ENCODE measurements at places on chromosomes 12 and 14.

- DNase-seq: peak; percentile 74
Measured at GRCh38 chr12:1346126-1346525, 248.3 kb downstream of the FBXL14 start.

DNA sequence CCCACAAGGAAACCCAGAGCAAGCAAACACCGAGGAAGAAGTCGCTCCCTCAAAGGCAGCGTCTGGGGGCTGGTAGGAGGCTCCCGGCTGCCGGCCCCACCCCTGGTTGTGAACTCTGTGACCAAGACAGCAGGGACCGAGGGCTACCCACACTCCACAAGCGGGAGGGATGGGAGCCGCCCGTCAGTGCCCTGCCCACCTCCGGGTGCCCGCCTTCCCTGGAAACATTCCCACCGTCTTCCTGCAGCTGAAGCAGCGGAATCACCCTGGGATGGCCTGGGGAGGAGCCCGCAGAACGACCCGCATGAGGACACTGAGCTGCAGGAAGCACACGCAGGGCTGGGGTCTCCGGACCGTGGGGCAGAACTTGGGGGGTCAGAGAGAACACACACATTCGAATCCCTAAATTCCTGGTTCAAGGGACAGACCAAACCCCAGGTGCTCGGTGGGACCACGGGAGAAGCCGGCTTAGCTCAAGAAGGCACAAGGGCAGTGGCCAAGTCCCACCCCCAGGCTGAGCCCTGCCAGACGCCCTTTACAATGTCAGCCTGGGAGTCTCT is 33.5 kb upstream of the C14orf180 start:
- no peak for DNase-seq

DNA sequence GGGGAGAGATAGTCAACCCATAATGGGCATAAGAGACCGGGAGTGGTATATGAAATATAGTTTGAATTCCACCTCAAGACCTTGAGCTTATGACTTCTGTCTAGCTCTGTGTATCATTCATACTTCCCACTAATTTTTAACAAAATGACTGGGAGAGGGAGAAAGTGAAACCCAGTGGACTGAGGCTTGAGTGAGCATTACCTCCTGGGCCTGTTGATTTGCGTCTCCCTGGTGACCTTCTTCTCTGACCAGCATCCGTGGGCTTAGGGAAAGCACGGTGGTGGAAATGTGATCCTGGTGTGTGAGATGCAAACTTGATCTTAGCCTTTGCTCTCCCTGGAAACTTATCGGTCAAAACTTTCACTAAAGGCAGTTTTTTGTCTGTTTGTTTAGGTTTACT is 207.9 kb upstream of the BCL2L14 start:
- DNase-seq: peak; percentile 76

DNA sequence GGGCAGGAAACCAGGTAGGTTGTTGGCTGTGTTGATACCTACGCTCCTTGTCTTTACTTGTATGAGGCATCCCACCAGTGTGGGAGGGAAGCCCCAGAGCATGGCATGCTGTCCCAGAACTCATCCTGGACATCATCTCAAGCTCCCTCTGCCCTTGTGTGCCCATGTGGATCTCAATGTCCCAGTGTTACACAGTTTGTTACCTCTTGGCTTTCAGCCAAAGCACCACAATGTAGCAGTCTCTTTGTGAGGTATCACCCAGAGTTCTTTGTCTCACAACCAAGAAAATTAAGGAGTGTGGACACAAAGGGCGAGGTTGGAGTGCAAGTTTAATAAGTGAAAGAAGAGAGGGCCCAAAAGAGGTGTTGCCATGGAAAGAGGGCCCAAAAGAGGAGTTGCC is 43.1 kb upstream of the CDKN3 start:
- no peak for DNase-seq

- no peak for DNase-seq
Measured at GRCh38 chr12:14991069-14991468, 18.2 kb downstream of the PDE6H start.

DNA sequence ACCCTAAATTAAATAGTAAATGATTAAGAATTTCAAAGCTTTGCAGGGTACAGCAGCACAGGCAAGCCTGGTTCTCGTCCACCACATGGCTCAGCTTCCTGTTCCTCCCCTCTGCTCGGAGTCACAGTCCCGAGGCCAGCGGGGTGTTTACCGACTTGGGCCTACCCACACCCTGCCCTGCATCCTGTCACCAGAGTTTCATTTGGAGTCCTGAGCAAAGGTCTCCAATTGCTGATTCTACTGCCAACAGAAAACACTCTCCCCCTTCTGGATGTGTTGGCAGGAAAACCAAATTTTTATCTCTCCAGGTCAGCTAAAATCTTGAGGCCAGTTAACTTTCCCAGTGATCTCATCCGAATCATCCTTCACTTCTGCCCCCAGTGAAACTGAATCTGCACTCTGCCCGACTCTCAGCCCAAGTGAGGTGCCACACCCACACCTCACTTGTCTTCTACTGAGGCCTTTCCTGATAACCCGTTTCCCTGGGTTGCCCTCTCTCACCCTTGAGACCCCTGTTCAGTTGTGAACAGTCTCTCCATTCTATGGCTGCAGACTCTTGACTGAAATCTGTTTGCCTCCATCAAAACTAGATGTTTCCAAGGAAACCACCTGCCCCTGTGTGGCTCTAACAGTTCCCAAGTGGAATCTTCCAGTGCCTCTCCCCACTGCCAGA is 71.2 kb downstream of the VCPKMT start:
- DNase-seq: peak; percentile 77

DNA sequence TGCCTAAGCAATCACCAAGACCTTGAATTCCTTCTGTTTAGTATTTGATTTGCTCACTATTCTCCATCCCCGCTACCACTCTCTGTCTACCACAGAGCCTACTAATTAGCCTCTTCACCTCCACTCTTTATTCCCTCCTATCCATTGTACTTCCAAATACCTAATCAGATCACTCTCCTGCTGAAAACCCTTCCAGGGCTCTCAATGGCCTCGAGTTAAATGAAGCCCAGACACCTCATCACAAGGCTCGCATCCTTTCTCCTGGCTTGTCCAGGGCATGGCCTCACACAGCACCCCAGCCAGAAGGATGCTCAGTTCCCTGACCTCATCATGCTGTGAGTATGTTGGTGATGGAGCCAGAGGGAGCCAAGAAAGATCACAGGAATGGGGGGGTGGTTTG is 71.4 kb upstream of the PRMT8 start:
- no peak for DNase-seq

- no peak for DNase-seq
Measured at GRCh38 chr14:54322701-54323337, 74.0 kb upstream of the CDKN3 start.

DNA sequence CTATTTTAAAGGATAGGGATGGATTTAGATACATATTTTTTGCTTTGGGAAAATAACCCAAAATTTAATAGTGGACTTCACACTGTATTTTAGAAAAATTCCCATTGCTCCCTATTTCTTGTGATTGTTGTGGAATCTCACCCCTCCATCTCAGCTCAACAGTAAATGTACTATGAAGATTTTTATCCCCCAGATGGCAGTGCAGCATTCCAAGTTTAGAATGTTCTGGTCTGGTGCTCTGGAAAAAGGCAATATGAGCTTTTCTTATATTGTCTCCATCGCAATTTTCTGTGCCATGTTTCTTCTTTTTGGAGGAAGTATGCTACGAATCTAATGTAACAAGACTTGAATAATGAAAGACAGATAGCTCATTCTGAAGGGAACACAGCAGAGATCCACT is 471.7 kb upstream of the SYT1 start:
- no peak for DNase-seq

- DNase-seq: peak; percentile 48
Measured at GRCh38 chr12:7645395-7646177, 20.1 kb downstream of the APOBEC1 start.

- DNase-seq: no peak
Measured at GRCh38 chr14:60553808-60554207, 44.9 kb downstream of the SIX6 start.

DNA sequence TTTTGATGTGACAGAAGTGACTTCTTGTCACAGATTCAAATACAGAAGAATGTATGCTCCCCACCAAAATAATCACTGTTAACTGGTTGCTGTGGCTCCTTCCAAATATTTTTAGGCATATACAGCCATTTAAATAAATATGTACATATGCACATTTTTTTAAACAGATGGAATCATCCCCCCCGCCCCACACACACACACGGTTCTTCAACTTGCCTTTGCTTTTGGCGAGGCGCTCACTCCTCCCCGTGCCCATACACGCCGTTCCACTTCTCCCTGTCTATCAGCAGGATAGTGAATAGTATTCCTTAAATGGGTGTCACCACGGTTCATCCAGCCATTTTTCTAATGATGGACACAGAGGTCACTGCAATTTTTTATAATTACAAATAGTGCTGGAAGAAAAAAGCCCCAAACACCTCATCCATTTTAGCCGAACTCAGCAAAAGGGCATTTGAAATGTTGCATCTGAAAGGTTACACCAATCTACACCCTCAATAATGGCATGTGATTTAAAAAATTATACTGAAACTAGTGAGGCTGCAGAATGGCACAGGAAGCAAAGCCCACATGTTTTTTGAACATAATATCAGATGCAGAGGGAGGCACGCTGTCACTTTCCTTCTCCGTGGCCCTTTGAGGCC is 39.2 kb upstream of the MEG3 start:
- DNase-seq: no peak

GRCh38 chr12:52606581-52607218 is 5.4 kb upstream of the KRT72 start:
- DNase-seq: no peak

DNA sequence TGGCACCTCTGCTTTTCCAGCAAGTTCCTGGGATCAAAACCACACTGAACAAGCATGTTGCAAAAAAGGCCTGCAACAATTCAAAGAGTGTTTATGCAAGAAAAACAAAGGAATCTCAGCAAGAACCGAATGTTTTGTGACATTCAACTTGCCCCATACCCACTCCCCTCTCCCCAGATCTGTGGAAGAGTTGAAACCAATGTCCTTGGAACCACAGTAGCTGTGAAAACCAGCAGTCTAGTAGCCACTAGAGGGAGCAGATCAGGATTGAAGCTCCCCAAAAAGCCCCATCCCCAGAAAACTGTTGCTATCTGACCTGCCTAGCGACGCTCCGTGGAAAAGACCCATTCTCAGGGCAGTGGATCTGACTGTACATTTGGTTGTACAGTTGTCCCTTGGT is 27.1 kb downstream of the PRKAB1 start:
- DNase-seq: peak; percentile 12

GRCh38 chr12:93789767-93790166 is 112.6 kb downstream of the CRADD start:
- DNase-seq: no peak

DNA sequence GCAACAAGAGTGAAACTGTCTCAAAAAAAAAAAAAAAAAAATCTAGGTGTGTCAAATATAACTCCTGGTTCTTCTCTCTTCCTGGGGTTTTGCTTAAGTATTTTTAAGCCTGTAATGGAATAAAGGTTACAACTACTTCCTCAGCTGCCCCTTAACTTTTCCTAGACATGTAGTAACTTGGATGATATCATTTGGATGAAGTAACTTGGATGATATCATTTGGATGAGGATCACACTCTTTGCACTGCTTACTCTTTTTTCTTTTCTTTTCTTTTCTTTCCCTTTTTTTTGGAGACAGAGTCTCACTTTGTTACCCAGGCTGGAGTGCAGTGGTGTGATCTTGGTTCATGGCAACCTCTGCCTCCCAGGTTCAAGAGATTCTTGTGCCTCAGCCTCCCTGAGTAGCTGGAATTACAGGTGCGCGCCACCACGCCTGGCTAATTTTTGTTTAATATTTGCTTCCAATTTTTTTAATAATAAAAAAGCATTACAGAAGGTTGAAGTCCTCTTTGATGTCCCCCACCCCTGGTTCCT is 775 bp upstream of the FAM186A start:
- DNase-seq: peak; percentile 26

DNA sequence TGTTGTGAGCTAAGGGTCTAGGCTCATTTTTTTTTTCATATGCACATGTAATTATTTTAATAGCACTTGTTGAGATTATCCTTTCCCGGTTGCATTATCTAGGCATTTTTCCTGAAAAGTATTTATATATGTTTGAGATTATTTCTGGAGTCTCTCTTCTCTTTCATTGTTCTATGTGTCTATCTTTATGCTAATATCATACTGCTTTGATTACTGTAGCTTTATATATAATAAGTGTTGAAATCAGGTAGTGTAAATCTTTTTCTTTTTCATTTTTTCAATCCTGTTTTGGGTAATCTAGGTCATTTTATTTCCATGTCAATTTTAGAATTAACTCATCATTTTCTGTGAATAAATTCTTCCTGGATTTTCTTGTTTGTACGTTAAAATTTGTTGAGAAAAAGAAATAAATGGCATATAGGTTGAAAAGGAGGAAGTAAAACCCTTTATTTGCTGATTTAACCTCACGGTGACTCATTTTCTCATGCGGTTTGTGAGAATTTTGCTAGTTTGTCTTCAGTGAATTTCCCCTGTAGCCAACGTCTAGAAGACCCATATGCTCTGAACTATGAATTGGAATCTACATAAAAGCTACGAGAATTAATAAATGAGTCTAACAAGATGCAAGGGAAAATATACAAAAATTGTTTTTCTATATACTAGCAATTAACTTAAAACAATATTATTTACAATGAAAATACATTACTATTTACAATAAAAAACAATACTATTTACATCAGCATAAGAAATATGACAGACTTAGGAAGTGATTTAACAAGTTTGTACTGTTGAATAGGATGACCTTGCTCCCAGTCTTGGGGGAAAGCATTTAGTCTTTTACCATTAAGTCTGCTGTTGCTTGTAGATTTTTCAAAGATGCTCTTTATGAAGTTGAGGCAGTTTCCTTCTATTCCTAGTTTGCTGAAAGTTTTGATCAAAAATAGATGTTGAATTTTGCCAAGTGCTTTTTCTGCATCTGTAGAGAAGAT is 105.0 kb downstream of the SNAPC1 start:
- DNase-seq: no peak

DNA sequence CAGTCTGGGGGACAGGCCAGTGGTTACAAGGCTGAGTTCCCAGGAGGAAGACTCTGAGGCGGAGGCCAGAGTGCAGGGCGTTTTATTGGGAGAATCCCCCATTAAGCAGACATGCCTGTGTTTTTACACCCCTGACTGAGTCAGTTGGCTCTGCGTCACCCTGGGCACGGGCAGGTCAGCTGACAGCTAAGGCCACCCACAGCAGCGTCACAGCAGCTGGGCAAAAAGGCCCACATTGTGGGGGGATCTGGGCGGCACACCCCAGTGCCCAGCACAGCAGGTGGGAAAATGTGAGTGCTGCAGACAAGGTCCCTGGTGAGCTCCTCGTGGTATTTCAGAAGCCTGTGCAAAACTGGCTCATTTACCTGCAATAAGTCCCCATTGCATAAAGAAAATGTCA is 184.7 kb downstream of the AACS start:
- DNase-seq: no peak

DNA sequence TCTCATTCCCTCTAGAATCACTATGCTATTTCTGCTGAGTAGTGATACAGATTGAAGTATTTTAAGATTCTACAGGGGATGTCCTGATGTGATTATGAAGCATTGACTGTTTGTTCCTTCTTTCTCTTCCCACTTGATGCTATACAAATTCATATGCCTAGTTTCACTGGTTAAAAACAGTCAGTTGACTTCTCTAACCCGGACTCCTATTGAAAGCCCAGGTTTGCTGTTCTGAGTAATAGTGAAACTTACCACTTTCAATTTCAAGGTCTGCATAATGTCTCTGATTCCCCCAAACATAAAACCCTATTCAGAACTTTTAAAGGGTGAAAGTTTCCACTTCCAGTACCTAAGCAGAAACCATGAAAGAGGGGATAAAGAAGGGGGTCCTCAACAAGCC is 117.7 kb upstream of the RPL10L start:
- no peak for DNase-seq

- DNase-seq: no peak
Measured at GRCh38 chr12:44227616-44228015, 391.7 kb downstream of the TMEM117 start.
